ENCODE measurements at places on chromosomes 11 and 22. TPM values are rescaled to one million over a fixed set of nuclear protein-coding genes. Genes with fewer than 3 reads are reported as not detected.

Gene TESMIN
- total RNA-seq: 0.27 TPM

Gene SCUBE1
- 0.89 TPM for total RNA-seq

Gene RAB38
- total RNA-seq: 0.70 TPM

Gene OR4A16
- total RNA-seq: not detected

Gene C22orf42
- not detected for total RNA-seq

Gene PRRG4
- total RNA-seq: 0.57 TPM

Gene MMP12
- total RNA-seq: not detected

Gene CD3G
- total RNA-seq: 0.78 TPM

DNA sequence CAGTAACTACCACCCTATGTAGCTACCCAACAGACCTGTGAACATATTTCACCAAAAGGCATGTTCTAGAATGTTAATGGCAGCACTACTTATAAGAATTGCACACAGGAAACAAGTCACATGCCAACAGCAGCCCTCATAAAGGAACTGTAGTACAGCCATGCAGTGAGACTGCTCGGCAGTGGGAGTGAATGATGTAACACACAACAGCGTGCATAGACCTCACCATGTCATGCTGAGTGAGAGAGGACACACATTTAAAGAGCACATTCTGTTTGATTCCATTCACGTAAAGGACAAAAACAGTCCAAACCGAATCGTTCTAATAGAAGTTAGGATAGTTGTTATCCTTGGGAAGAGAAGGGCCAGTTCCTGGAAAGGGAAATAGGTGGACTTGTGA lies 27.2 kb upstream of the KIRREL3 start:
- no peak for DNase-seq

DNA sequence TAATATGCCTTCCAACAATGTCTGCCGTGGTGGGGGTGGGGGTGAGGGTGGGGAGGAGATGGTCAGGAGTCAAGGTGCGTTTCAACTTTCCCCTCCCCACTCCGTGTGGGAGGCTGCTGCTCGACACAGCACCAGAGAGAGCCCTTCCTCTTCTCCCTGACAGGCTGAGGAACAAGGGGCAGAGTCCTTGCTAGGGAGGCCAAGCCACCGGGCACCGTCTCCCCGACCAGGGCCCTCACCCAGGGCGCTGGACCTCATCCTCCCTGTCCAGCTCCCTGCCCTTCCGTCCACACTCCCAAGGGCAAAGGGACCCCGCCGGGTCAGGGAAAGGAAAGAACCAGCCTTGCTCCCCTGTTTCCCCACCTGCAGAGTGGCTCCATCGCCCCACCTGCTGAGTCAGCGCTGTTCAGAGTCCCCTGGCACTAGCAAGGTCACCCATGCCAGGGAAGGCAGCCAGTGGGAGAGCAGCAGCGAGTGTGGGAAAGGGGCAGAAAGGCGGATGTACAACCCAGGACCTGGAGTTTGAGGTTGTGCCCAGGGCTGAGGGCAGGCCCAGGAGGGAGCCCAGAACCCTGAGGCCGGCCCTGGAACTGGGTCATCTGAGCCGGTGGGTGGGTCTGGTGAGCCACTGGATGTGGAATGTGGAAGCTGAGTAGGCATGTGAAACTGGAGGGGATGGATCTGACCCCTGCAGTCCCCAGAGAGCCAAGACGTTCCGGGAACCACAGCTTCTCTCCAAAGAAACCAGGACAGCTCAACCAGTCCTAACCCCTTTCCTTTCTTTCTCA lies 47.2 kb downstream of the BUD13 start:
- DNase-seq: no peak

DNA sequence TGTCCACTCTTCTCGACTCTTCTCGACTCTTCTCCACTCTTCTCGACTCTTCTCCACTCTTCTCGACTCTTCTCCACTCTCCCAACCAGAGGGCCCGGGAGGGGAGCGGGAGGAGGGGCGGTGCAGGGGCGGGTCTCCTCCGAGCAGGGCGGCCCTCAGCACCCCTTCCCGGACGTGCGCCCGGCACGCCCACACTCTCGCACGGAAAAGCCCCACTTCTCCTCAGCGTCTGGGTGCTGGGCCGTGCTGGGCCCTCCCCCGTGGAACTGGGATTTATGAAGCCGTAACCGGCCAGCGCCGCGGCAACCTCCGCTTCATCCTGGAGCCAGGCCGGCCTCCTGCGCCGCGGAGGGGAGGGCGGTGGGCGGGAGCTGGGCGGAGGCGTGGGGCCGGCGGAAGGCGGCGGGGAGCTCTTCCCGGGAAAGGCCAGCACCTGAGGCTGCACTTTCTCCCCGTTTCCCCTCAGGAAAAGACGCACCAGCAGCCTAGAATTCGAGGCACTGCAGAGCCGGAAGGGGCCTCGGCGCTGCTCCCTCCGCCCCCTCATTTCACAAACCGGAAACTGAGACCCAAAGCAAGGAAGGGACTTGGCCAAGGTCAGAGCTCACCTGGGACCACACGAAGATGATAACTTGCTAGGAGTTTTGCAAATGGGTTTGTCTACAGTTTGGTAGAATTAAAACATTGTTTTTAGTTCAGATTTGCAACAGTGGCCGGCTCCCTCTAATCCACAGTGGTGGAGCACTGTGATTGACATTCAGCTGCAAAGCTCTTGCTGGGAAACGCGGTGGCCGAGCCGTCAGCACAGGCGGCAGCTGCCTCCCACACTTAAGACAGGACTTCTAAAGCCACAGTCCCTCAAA lies 31.6 kb upstream of the JAM3 start:
- peak; percentile 85 for DNase-seq

DNA sequence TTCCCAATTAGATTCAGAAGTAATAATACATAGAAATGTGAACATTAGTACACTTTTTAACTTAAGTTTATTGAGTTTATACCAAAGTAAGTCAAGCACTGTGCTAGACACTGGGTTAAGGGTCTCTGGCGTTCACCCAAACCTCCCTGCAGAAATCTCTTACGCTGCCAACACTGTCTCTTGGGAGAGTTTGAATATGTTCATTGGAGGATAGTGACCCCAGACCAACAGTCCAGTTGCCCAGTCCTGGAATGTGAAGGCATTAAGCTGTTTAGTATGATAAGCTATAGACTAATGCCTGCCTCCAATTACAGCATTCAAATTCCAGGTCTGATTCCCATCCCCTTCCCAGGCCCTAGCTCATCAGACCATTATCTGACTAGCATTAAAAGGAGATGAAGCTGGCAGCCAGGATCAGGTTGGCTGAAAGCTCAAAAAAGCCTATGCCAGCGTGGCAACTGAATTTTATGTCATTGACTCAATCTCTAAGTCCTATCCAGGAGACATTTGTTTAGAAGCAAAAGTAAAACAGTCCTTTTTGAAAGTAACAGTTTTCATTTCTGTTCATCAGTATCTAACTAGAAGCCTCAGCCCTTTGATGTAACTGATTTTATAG lies 77.8 kb downstream of the SFI1 start:
- DNase-seq: no peak

DNA sequence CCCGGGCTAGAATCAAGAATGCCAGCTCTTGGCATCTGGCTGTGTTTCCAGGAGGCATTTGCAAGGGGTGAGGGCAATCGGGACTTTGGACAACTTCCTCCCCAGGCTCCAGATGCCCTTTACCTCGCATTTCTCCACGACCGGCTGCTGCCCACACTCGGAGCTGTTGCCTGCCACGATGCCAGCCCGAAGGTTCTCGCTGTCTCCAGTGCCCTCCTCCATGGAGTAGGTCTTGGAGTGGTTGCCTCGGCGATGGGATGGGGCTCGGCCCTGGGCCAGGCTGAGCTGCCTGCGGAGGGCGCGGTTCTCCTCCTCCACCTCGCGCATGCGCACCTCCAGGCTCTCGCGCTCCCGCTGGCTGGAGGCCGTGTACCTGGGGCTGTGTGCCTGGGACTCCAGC lies 270.0 kb downstream of the LARGE1 start:
- no peak for DNase-seq

DNA sequence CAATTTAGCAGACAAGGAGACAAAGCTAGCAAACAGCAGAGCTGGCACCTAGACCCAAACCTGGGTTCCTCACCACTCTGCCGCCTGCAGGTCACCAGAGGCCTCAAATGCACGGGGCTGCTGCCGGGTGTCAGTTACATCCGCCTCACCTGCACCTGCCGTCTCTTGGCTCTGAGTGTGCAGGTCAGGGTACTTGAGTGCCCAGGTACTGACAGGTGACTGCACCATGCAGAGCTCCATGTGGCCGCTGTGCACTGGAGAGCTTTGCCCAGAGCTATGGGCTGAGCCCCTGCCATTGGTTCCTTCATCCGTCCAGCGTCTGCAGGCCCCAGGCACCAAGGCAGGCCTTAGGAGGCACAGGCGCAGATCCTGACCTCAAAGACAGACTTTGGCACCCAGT lies 35.0 kb downstream of the PDGFB start:
- DNase-seq: no peak

DNA sequence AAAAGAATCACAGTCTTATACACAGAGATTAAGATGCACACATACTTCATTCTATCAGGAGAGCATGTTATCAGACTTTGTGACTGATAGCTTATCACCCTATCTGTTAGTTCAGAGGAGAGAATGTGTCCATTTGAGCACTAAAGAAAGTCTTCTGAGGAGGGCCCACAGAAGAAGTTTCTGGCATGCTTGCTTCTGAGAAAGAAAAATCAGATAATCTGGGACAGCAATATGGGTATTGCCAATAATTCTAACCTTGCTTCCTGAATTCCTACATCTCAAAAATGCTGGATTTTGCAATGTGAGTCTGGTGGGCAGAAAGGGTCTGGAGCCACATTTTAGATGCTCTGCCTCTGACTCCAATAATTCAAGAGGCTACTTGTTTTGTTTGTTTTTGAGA lies 128.9 kb downstream of the RBFOX2 start:
- no peak for DNase-seq

GRCh38 chr11:42337786-42338455 lies 878.5 kb upstream of the LRRC4C start:
- no peak for DNase-seq

DNA sequence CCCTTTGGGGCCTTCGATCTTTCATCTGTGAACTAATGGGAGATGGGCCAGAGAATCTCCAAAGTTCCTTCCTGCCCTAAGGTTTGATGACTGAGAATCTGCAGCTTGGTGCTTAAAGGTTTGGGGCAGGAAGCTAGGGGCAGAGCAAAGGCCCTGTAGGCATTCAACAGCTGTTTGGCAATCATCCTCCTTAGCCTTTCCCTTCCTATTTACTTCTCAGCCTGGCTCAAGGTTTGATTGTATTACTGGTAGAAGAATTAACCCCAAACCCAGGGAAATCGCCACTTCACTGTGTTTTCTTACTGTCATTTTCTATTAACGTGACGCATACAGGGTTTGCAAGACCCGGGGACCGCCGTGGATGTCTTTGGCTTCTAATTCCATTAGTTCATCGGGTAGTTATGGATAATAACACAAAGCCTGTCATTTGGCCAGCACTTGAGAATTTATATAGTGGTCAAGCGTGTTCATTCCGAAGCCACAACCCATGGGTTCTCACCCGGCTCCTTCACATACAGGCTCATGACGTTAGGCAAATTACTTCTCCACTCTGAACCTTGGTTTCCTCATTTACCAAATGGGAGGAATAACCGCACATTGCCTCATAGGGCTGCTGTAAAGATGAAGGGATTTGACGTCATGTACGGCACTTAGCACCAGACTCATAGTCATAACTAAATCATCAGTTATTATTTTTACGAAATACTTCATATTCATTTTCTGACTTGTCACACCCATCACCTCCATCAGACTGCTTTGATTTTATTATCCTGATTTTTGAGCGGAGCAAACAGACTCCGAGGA lies 158.1 kb downstream of the FBXO7 start:
- DNase-seq: no peak

GRCh38 chr11:86671531-86672006 lies 847 bp downstream of the ME3 start:
- DNase-seq: peak; percentile 88

DNA sequence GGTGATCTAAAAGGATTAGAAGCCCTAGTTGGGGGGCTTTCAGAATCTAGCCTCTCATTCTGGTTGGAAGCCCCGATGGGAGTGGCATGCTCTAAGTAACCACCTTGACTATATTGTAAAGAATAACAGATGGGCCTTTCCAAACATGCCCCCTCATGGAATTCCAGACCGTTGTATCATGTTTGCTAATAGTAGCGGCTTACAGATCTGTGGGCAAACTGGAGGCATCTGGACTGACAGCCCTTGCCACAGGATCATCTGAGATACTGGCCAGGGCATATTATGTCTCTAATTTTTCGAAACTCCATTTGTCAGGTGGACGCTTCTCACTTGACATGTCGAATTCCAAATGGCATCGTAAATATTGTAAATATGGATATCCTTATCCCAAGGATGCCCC lies 10.5 kb downstream of the APIP start:
- DNase-seq: no peak

GRCh38 chr11:44192462-44193100 lies 97.1 kb downstream of the EXT2 start:
- DNase-seq: no peak

- DNase-seq: no peak
Measured at GRCh38 chr11:70931430-70931829, 320.9 kb downstream of the SHANK2 start.

DNA sequence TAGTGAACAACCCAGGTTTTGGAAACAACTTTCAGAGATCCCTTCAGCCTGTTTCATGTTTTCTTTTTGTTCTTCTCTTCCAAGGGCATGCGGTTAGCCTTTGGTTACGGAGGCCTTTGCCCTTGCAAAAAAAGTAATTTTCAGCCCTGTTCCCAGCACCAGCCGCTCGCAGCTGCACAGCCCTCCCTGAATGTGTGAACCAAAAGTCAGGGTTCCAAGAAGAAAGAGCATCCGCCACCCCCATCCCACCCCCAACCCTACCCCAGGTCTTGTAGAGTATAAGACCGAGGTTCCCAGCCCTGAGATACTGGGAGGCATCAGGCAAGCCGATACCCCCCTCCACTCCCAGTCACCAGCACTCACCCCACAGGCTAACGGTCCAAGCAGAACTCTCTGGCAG lies 56.4 kb downstream of the IGLL1 start:
- DNase-seq: no peak

DNA sequence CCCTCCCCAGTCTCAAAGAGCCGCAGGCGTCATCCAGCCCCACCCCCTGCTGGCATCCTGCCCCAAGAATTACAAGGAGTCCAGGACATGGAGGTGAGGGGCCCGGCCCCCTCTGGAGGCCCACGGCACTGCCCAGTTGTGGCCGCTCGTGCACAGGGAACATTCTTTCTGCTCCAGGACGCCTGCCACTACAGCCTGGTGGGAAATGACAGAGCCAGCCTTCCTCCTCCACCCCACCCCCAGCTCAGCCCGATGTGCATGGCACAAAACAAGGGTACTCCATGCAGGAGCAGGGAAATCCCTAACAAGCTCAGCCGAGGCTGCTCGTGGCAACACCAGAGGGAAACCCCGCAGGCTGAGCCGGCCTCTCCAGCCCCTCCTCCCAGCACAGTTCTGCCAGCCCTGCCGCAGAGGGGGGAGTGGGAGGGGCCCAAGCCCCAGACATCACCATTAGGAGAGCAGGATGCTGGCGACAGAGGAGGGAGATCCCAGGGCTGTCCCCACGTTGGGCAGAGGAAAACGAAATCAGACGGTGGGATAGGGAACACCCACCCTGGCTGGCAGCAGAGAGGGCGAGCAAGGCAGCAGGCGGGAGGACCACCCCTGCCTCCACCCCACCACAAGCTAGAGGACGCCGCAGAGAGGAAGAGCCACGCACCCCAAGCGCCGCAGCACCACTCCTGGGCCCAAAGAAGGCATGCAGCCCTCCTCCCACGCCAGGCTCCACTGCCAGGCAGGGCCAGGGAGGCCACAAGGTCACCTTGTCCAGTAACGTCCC lies 10.0 kb downstream of the IGSF9B start:
- DNase-seq: peak; percentile 74

- DNase-seq: no peak
Measured at GRCh38 chr22:40449676-40450035, 79.3 kb downstream of the SGSM3 start.

GRCh38 chr11:131402040-131402439 lies 31.6 kb downstream of the NTM start:
- no peak for DNase-seq

Data from Right ventricle myocardium inferior (tissue), 1 donor.